Ovary (tissue), 10 donors: ENCODE measurements at places on chromosomes 1 and 21. TPM values are rescaled to one million over a fixed set of nuclear protein-coding genes. Genes with fewer than 3 reads are reported as not detected.

GRCh38 chr1:178885869-178886268, 15.0 kb upstream of the ANGPTL1 start:
- no peaks in the 10 kb centered on the region for H3K27me3 ChIP-seq
- no peaks in the 10 kb centered on the region for H3K4me1 ChIP-seq
- no peak overlapping the region for H3K4me3 ChIP-seq
- H3K27ac ChIP-seq = no peak overlapping the region
- no peak for DNase-seq

- no peaks in the 10 kb centered on the region for H3K27me3 ChIP-seq
- DNase-seq = peak; percentile 66
- H3K27ac ChIP-seq = no peak overlapping the region
- no peak overlapping the region for H3K4me3 ChIP-seq
- peaks cover 2% of the 10 kb centered on the region for H3K4me1 ChIP-seq
Measured at GRCh38 chr1:12078938-12079861, 16.1 kb downstream of the TNFRSF8 start.

The DYNLT5 gene
- 0.69 TPM for total RNA-seq

DNA sequence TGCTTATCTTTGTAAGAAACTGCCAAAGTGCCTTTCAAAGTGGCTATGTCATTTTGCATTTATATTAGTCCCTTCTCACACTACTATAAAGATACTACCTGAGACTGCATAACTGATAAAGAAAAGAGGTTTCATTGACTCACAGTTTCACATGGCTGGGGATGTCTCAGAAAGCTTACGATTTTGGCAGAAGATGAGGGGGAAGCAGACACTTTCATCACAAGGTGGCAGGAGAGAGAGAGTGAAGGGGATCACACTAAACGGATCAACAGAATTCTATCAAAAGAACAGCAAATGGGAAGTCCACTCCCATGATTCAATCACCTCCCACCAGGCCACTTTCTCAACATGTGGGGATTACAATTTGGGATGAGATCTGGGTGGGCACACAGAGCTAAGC, 1352.0 kb upstream of the B3GALT2 start:
- no peaks in the 10 kb centered on the region for H3K4me1 ChIP-seq
- no peaks in the 10 kb centered on the region for H3K27me3 ChIP-seq
- no peak for DNase-seq
- H3K36me3 ChIP-seq = no peaks in the 10 kb centered on the region
- no peak overlapping the region for H3K27ac ChIP-seq

DNA sequence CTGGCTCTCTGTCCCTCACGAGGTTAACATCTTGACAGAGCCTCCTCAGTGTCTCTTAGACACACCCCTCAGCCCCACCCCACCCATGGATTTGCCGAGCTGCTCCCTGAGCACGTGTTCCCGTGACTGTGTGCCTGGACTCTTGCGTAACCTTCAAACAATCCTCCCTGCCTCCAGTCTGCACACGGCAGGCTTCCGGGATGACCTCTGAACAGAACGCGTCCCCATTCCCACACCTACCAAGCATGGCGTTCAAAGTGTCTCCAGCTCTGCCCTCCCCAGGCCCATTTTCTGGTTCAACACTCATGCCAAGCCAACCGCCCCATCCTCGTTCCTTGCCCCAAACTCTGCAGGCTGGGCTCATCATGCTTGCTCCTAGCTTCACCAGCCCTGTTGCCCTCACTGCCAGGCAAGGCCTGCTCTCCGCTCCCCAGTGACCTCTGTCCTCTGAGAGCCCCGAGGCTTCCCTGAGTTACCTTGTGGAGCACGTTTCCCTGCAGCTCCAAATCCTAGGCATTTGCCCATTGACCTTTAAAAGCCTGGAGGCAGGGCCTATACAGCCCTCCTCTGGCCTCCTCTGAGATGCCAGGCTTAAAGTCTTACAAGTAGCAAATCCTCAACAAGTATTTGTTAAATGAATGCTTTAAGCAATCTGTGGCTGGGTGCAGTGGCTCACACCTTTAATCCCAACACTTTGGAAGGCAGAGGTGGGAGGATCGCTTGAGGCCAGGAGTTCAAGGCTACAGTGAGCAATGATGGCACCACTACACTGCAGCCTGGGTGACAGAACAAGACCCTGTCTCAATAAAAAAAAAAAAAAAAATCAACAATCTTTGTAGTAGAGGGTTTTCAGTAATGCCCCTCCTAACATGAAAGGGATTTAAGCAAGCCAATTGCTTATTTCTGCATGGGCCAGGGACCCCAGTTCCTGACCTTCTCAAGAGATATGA, 5.0 kb downstream of the AGT start:
- H3K4me3 ChIP-seq = no peak overlapping the region
- no peaks in the 10 kb centered on the region for H3K36me3 ChIP-seq
- no peaks in the 10 kb centered on the region for H3K27me3 ChIP-seq
- H3K4me1 ChIP-seq = peaks cover 3% of the 10 kb centered on the region
- H3K27ac ChIP-seq = no peak overlapping the region

DNA sequence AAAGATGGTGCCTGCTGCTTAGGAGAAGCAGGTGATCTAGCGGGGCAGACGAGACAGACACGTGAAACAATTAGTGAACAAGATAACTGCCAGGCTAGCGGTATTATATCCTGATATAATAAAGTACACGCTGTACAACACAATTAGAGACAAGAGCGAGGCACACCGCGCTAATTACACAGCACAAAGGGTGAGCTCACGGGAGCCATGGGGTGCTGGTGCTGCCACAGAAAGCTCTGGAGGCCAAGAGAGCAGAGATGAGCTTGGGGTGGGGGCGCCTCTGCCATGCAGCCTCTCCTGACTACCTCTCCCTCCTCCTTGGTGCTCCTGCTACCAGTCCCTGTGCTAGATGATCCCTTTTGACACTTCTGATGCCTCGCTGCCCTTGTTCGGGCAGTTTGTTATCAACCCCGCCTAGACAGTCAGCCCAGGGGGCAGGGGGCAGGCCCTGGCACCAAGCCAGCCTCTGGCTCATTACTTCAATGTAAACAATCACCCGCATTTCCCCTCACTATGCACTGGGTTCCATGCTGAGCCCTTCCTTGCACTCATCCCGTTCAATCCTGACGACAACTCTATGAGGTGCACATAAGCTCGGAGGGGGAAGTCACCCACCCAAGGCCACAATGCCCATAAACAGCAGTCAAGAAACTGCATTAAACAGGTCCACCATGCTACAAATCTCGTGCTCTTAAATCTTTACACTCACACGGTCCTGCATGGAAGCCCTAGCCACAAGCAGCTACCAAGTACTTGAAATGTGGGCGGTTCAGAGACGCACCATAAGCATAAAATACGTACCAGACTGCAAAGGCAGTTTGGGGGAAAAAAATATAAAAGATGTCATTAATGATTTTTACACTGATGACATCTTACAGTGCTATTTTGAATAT, 103.0 kb downstream of the SSBP3 start:
- H3K36me3 ChIP-seq = no peaks in the 10 kb centered on the region
- H3K4me3 ChIP-seq = no peak overlapping the region
- no peak for DNase-seq
- no peak overlapping the region for H3K27ac ChIP-seq
- peaks cover 62% of the 10 kb centered on the region for H3K4me1 ChIP-seq

GRCh38 chr21:37771181-37771580, 145.1 kb downstream of the KCNJ6 start:
- DNase-seq = no peak
- H3K4me1 ChIP-seq = no peaks in the 10 kb centered on the region
- H3K4me3 ChIP-seq = no peak overlapping the region
- no peaks in the 10 kb centered on the region for H3K27me3 ChIP-seq
- H3K36me3 ChIP-seq = no peaks in the 10 kb centered on the region

The ANGPTL1 gene
- total RNA-seq = 44.1 TPM

DNA sequence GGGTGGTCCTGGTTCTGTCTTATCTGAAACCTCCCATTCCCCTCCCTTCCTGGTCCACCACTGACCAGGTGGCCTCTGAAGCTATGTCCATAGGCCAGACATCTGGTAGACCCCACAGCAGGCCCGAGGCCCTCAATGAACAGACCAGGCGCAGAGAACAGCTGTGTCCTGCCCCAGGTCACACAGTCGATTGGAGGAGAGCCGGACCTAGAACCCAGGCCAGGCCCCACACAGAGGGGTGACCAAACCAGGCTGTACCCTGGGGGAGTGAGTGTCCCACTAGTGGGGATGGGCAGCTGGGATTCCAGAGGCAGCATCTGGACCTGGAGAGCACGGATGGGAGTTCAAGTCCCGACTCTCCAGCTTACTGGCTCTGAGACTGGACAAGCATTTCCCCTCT, 29.2 kb downstream of the RNU1-1 start:
- H3K4me3 ChIP-seq = no peak overlapping the region
- H3K4me1 ChIP-seq = no peaks in the 10 kb centered on the region
- H3K27me3 ChIP-seq = no peaks in the 10 kb centered on the region
- H3K27ac ChIP-seq = no peak overlapping the region
- no peaks in the 10 kb centered on the region for H3K36me3 ChIP-seq
- DNase-seq = no peak

The SLC1A7 gene
- total RNA-seq = not detected

GRCh38 chr1:205214756-205215155, 3.3 kb upstream of the DSTYK start:
- H3K4me3 ChIP-seq = no peak overlapping the region
- no peak for DNase-seq
- no peaks in the 10 kb centered on the region for H3K36me3 ChIP-seq
- no peak overlapping the region for H3K27ac ChIP-seq
